Activated naive CD4-positive, alpha-beta T cell treated with Interleukin-2 at 50 U/mL for 16 hours (primary cell): ENCODE measurements at places on chromosomes 11 and 22.

GRCh38 chr11:62671608-62672389 is at the start of the genes LBHD1 and UQCC3:
Gene LBHD1, minus strand, starts transcription at chr11:62672267. Its CDS starts 2,236 bp downstream, at chr11:62670031.
Gene UQCC3, plus strand, starts transcription at chr11:62671673. Its CDS starts 73 bp downstream, at chr11:62671746.
- peak; percentile 86 for DNase-seq

- no peak for DNase-seq
Observed at GRCh38 chr11:46383404-46383758, 1.9 kb downstream of the MDK start.

DNA sequence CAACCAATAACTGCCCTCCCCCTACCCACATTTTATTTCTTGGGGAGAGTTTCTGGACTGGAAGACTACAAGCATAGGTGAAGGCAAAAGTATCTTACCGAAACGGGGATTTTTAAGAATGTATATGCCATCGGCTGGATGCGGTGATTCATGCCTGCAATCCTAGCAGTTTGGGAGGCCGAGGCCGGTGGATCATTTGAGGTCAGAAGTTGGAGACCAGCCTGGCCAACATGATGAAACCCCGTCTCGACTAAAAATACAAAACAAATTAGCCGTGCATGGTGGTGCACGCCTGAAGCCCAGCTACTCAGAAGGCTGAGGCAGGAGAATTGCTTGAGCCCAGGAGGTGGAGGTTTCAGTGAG is 20.8 kb upstream of the SLN start:
- no peak for DNase-seq

DNA sequence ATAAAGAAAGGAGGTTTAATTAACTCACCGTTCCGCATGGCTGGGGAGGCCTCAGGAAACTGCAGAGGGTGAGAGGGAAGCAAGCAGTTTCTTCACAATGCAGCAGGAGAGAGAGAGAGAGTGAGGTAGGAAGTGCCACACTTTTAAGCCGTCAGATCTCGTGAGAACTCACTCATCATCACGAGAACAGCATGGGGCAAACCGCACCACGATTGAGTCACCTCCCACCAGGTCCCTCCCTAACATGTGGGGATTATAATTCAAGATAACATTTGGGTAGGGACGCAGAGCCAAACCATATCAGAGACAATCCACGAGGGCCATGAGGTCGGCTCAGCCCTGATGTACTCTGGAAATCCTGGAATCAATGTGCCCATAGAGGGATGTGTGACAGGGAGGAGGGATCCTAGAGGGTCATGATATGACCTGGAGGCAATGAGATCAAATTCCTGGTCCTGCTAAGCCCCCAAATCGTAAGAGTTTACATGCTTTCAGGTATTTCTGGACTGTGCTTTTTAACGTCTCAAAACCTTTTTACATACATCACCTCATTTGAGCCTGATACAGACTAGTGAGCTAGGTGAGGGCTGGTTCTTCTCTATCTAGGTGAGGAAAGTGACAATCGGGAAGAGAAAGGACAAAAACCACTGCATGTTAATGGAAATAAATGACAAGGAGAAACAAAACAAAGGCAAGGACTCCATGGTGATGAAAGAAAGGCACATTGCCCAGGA is 19.5 kb upstream of the RASSF10 start:
- no peak for DNase-seq

GRCh38 chr11:116416852-116417251 is 355.9 kb downstream of the BUD13 start:
- no peak for DNase-seq

DNA sequence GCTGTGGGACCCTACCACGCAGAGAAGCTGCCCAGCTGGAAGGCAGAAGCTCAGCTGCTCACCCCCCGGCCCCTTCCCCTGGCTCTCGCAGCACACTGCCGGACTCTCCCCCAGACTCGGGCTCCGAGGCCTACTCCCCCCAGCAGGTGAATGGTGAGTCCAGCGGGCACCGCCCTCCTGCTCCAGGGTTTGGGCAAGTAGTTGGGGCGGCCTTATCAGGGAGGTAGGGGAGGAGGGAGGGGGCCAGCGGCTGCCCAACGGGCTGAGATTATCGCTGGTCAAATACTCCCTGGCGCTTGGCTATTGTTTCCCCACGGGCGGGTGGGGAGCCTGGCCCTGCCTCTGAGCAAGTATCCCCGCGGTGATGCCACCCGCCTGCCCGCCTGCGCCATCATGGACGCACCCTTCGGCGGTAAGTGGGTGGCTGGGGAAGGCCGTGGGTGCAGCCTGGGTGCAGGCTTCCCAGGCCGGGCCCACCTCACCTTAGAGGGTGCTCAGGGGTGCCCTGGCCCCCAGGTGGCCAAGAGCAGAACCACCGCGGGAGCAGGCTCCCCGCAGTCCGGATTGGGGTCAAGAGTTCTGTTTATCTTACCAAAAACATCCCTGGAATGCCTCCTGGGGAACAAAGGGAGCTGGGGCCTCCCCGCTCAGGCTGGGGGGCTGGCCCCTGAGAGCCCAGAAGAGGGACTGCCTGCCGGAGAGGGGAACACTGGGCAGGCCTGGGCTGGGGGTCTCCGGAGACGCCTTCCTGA is 16.9 kb downstream of the MYRF start:
- no peak for DNase-seq

- DNase-seq = no peak
Observed at GRCh38 chr11:110509472-110509871, 79.7 kb downstream of the FDX1 start.

DNA sequence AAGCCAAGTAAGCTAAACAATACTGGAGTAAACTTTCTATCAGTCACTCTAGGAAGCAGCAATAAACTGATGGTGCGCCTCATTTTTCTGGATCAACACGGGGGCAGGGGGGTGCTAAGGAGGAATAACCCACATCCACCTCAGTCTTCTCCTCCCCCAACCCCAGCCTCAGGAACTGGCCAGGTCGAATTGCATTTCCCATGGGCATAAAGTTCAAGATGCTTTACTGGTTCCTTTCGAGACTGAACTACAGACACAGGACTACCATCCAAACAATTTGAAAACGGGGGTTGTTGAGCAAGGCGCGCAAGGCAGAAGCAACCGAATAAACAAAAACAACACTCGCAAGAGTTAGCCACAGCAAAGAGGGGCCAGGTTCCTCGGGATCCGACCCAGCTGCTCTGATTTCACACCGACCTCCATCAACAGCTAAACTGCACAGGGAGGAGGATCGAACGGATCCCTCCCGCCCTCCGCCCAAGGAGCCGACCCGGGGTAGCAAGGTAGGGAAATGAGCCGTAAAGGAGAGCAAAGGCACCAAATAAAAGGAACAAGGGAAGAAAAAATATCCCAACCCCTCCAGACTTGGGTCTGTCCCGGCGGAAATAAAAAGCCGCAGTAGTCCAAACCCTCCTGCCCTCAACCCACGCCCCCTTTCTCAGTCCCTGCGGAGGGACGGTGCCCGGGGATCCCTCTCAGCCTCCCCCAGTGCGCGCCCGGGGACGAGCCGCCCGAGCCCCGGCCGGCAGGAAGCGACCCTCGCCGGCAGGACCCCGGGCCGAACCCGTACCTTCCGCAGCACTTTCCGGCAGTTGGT is 801 bp downstream of the SESN3 start:
- peak; percentile 36 for DNase-seq

GRCh38 chr11:79794057-79794456 is 353.2 kb upstream of the TENM4 start:
- no peak for DNase-seq

- no peak for DNase-seq
Observed at GRCh38 chr11:89521294-89521693, 30.1 kb upstream of the NOX4 start.

GRCh38 chr11:20443596-20443995 is 56.1 kb downstream of the PRMT3 start:
- DNase-seq = no peak

- DNase-seq = no peak
Observed at GRCh38 chr11:116962108-116962507, 124.7 kb upstream of the APOA1 start.

DNA sequence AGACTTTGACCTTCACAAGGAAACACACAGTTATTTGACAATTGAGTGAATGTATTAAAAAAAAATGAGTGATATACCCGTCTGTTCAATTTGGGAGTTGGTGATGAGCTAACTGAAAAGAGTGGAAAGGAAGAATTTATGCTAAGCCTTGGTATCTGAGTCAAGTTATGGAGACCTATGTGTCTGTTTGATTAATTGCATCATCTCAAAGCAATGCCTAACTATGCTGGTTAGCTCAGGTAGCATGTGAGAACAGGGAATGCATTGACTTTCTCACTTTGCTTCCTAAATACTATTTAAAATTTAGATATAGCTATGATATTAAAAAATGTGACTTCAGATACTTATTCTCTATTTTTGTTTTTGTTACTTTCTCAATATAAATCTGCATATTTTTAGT is 110.5 kb downstream of the DDX10 start:
- DNase-seq = no peak

- DNase-seq = no peak
Observed at GRCh38 chr11:92026664-92027063, 198.0 kb upstream of the FAT3 start.

DNA sequence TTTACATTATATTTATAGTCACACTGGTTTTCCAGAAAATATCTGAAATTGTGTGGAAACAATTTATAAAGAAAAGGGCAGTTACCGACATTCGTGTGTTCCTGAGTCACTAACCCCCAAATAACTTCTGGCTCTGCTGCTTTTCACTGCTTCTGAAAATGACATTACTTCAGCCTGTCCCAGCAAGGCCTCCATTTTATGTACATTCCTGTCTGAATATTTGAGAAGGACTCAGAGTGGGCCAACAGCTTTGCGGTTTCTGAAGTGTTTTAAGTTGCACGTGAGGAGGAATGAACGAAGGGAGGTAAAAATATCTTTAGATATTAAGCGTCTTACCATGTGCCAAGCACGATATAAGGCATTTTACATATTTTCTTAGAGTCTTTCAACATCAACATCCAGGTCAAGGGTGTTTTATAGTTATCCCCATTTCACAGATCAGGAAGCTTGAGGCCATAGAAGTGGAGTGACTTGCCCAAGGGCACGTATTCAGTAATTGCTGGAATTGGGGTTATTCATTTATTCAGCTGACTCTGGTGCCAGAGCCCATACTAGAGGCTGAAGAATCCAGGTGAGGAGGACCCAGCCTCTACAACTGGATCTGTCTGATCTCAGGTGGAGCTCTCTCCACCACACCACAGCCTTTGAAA is 30.8 kb upstream of the WNT11 start:
- no peak for DNase-seq

DNA sequence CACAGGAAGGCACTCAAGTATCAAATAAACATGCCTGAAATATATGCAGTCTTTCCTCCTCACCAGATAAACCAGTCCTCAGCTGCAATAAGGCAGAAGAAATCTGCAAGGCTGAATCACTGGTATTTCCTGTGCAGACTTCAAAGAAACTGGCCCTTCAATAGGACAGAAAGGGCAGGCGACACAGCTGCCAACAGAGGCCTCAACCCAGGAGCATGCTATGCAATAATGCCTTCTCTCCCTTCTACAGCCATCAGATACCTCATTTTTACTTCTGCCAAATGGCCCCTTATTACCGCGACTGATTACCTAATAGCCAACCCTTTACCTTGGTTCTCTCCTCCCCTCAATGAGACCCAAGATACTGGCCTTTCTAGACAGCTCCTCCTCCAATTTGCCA is 8.0 kb downstream of the NUMA1 start:
- DNase-seq = no peak

- DNase-seq = no peak
Observed at GRCh38 chr11:1270476-1270875, 39.0 kb downstream of the TOLLIP start.

DNA sequence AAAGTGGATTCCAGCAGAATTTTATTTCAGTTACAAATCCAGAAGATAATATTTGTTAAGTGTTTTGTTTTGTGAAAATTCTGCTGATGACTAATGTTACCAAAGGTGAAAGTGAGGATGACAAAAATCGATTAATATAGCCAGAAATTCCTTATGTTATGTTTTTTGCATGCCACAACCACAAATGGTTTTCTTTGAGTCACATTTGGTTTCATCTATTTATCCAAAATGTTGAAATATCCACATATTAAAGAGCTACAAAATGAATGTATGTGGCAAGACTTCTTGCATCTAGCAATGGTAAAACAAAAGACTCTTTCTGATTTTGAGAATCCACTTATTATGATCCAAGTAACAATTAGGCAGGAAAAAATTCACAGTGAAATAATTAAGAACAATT is 150.1 kb upstream of the LRRC4C start:
- no peak for DNase-seq

DNA sequence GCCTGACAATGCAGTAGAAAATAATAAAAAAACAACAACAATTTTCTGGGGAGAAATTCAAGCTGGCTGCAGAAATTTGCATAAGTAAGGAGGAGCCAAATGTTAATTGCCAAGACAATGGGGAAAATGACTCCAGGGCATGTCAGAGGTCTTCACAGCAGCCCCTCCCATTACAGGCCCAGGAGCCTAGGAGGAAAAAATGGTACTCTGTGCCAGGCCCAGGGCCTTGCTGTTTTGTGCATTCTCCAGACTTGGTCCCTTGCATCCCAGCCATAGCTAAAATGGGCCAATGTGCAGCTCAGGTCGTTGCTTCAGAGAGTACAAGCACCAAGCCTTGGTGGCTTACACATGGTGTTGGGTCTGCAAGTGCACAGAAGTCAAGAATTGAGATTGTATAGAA is 45.5 kb downstream of the MS4A2 start:
- no peak for DNase-seq

GRCh38 chr11:69801513-69802335 is 17.5 kb downstream of the FGF3 start:
- DNase-seq = peak; percentile 20

DNA sequence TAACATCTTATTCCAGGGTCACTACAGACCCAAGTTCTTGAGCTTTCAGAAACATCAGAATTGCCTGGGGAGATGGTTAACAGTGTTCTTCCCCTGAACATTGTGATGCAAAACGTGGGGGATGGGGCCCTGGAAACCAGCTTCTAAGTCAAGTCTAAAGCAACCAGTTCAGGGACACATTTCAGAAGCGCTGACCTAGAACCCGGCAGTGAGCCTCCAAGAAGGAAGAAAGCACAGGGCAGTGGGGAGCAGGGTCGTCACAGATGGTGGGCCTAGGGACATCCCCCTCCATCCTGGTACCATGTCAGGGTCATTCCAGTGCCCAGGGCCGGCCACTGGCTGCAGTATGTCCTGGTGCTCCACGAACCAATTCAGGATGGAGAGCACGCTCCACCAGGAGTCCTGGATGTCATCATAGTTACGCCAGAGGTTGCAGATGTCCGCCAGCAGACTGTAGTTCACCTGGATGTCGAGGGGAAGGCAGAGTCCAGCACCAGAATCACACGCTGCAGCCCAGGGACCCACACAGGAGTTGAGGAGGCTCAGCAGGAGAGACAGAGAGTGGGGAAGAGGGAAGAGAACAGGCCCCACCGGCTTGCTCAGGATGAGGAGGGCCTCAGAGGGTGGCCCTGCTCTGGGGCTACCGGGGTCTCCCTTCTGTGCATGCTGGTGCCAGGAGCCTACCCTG is 5.0 kb downstream of the NAGA start:
- no peak for DNase-seq

DNA sequence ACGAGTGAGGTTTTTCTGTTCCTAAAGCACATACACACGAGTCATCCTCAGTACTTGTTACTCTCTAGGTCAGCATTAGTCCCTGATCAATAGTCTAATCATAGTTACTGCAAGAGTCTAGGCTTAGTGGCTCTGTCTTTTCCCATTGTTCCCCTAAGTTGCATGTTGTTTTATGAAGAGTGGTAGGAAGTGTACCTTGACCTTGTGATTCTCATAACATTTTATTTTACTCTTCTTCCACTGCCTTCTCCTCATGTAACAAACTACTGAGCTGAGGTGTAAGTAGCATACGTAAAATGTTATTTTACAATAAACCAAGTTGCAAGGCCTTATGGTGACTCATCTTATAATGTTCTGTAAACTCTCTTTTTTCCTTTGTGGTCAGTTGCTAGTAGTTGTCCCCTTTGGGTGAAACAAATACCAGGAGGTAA is 15.0 kb downstream of the METTL15 start:
- DNase-seq = no peak

GRCh38 chr11:101741479-101742175 is 157.8 kb upstream of the TRPC6 start:
- no peak for DNase-seq
